ENCODE measurements at places on chromosomes 13 and 19.

DNA sequence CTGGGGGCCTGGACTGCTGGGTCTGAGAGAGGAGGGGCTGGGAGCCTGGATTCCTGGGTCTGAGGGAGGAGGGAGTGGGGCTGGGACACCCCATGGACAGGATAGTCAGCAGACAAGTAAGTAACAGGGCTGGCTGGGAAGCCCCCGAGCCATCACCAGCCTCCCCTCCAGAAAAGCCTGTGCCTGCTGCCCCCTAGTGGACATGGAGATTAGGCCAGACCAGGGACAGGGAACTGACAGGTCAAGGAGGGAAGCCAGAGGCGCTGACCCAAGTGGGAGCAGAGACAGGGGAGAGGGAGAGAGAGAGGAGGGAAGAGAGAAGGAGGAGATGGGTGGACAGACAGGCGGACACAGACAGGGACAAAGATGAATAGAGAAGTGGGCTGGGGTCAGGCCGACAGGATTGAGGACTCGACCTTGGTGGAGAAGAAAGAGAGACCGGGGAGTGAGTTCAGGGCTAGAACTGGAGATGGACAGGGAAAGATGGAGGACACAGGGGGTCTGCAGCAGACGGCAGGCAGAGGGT, 6.7 kb upstream of the ERFL start:
- peak; percentile 13 for DNase-seq

GRCh38 chr13:99055281-99055680, 77.4 kb upstream of the DOCK9 start:
- no peak for DNase-seq

DNA sequence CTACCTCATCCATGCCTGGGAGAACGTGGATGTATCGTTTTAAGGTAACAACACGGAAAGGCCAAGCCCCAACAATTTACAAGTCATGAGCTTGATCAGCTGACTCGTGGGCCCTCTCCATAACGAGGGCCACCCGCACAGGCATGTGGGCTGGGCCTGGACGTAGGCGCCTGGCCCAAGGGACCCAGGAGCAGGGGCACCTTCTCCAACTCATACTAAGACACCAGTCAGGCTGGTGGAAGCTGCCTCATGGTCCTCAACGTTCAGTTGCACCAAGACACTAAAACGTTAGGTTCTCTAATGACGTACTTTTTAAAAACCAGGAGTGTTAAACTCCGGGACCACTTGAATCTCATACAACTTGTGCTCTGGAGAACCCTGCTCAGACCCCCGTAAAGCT, 21.8 kb upstream of the EIF3G start:
- no peak for DNase-seq

DNA sequence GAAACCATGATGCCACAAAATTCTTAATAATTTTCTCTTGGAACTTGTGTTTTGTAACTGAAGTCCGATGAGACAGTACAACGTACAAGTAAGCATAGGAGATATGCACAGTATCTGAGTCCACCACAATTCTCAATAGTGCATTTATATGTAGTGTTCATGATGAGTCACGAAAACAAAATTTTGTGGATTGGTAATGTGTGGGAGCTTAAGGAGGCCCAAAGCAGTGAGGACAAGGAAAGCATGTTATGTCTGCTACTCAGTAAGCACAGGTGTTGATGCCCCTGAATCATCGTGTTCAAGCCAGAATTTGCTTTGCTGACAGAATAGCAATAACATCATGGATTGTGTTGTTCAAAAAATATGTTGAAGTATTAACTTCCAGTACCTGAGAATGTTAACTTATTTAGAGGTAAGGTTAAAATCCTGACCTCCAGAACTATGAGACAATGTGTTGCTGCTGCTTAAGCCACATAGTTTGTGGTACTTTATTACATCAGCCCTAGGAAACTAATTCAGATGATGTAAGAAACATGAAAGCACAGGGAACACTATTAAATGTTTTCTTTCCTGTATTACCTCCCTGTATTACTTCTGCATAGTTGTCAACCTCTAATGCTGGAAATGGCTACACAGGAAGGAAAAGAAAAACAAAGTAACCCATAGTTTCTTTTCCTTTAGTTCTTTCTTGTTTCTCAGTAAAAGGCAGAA, 201.3 kb downstream of the SLITRK6 start:
- no peak for DNase-seq

GRCh38 chr19:41886761-41887710, 4.1 kb downstream of the ARHGEF1 start:
- DNase-seq = no peak

DNA sequence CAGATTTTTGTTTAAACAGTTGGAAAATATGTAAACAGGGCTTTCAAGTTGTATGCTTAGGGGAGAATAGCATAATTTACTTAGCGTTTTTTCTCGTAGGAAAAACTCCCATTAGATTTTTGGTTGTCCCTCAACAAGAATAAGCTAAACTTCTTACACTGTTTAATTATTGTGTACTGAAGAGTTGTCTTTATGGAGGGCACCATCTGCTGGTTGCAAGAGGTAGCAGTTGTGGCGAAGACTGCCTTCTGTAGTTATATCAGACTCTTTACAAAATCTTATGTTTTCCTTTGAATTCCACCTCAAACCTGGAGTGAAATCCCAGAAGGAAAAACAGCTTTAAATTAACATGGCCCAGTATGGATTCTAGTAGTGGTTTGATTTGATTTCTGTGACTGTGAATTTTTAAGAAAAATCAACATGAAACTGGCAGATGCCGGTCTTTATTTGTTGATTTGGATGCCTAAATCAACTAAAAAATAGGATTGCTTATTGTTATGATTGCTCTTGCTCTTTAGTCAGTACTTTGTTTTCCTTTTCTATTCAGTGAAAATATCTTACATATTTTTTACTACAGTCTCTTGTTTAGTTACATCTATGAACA, 53.4 kb downstream of the PDS5B start:
- DNase-seq = no peak

DNA sequence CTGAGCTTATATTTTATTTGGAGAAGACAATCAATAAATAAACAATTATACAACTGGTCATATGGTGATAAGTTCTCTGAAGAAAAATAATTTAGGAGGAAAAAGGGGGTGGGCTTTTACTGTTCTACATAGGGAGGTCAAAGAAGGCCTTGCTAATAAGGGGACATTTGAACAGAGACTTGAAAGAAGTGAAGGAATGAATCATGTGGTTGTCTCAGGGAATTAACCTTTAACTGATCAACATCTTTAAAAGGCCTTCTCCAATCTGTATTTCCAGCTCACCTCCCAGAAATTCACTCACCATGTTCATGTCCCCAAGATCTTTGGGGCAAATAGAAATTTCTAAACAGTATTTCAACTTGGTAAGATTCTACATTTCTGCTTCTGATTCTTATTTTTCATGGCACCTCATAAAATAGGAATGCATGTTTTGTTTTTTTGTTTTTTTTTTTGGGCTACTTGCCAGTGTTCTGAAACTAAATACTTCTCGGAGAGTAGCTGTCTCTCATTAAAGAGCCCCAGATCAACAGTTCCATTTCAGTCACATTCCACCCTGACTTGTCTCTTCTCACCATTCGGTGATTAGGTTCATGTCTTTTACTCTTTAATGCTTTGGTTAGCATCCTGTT, 19.2 kb upstream of the LPAR6 start:
- no peak for DNase-seq

- no peak for DNase-seq
These were observed 7.2 kb downstream of the ZNF296 start for GRCh38 chr19:45069056-45069455.

DNA sequence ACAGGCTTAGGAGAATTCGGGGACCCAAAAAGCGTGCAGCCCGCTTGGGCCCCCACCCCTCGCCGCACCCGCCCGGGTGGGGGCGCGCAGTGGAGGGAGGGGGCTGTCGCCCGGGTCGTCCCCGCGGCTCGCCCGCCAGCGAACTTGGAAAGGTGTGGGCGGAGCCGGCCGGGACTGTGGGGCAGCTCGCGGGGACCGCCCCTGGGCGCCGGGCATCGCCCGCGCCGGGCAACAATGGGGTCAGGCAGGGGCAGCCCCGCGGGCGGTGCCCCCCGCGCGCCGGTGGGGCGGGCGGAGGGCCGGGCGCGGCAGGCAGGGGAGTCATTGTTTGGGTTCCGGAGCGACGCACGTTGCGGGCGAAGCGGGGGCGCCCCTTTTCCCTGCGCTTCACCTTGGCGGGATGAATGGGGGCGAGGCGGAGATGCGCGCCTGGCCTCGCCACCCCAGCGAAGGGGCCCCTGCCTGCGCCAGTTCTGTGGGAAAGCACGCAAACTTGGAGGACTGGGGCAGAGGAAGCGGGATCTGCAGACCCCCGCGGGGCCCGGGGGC, 647 bp upstream of the KLF12 start:
- no peak for DNase-seq

GRCh38 chr13:25473864-25474263, 102.1 kb downstream of the ATP8A2 start:
- no peak for DNase-seq

DNA sequence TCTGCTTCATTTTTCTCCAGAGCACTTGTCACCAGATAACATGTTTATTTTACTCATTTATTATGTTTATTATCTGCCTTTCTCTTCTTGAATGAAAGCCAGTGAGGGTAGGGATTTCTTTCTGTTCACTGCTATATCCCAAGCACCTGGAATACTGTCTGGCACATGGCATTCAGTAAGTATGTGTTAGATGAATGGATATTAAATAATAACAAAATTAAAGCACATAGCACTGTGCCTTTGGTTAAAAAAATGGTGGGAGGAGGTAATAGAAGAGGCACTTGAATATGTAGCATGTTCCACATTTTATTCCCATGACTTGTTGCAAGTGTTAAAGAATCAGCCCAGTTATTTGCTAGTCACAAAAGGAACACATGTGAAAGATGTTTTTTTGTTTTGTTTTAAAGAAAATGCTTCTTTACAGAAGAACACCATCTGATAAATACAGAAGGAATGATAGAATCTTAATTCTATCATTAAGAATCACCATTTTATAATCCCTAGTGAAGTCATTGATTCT, 151.0 kb downstream of the DLEU7 start:
- no peak for DNase-seq

DNA sequence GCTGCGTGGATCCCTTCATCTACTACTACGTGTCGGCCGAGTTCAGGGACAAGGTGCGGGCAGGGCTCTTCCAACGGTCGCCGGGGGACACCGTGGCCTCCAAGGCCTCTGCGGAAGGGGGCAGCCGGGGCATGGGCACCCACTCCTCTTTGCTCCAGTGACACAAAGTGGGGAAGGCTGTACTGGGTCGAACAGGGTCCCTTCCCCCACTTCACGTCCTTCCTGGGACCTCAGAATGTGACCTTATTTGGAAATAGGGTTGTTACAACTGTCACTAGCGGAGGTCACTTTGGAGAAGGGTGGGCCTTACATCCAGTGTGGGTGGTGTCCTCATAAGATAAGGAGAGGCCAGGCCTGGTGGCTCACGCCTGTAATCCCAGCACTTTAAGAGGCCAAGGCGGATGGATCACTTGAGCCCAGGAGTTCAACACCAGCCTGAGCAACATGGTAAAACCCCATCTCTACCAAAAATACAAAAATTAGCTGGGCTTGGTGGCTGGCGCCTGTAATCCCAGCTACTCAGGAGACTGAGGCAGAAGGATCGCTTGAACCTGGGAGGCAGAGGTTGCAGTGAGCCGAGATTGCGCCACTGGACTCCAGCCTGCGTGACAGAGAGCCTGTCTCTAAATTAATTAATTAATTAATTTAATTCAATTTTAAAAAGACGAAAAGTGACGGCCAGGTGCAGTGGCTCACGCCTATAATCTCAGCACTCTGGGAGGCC, 1.8 kb downstream of the F2RL3 start:
- DNase-seq = no peak

DNA sequence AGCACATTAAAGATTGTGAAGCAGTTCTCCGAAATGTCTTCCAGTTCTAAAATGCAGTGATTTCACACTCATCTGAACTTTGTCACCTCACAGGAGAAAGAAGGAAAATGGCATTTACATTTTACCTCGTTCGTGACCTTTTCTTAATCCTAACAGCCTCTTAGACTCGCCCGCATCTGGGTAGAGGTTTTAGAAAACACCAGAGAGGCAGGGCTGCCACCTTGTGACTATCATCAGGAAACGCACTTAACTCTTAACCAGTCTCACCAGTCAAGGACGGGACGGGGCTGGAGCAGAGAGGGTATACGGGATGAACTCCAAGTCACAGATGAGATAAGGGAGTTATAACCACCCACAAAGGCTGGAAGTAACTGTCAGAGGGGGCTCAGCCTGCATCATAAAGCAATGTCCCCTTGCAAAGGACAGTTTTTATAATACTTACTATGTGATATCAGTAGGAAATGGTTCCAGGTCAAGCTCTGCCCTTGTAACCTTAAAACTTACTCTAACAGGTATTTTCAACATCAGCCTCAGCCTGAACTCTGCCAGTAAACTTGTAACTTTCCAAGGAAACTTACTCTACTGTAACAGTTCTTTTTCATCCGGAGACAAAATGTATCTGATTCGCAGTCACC, 8.6 kb upstream of the CEACAM6 start:
- no peak for DNase-seq

DNA sequence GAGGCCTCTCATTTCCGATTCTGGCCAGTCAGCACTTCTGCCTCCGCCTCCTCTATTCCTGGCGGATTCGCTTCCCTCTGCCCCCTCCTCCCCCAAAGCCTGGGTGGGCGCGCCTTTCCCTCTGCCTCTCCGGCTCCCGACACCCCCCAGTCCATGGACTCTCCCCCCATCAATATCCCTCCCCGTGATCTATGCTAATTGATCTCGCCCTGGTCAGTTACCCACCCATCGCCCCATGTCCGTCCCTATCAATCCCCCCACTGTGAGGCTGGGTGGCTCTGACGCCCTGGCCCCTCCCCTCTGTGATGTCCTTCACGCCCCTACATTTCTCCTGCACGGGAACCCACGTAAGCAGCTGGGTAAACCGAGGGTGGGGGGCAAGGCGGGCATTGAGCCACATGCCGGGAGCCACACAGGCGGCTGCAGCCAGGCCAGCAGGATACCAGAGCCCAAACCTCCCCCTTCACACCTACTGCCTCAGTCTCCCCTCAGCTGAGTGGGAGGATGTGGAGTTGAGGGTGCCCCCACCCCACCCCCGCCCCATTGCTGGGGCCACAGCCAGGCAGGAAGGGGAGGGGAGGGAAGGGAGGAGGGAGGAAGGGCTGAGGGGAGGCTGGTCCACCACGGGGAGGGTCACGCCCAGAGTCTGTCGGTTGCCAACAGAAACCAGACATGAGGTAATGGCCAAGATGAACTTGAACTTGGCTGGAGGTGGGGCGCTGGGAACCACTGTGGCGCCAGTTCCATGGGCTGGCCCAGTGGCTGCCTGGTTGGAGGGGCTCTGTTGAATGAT, 21.0 kb downstream of the SMIM24 start:
- DNase-seq = peak; percentile 76

DNA sequence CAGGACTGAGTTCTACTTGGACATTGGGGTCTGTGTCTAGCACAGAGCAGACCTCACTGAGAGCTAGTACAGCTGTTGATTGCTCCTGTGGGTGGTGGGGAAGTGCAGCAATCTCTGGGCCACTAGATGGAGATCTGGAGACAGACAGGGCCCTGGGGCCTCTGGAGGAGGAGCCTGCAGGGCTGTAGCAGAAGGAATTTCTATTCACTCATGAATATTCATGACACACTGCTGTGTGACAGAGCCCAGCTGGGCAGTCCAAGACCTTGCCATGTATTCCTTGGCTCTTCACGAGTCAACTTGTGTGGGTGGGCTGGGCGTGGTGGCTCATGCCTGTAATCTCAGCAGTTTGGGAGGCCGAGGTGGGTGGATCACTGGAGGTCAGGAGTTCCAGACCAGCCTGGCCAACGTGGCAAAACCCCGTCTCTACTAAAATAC, 37.5 kb downstream of the SUGP2 start:
- peak; percentile 56 for DNase-seq
